ENCODE measurements at places on chromosomes 12 and 14.

DNA sequence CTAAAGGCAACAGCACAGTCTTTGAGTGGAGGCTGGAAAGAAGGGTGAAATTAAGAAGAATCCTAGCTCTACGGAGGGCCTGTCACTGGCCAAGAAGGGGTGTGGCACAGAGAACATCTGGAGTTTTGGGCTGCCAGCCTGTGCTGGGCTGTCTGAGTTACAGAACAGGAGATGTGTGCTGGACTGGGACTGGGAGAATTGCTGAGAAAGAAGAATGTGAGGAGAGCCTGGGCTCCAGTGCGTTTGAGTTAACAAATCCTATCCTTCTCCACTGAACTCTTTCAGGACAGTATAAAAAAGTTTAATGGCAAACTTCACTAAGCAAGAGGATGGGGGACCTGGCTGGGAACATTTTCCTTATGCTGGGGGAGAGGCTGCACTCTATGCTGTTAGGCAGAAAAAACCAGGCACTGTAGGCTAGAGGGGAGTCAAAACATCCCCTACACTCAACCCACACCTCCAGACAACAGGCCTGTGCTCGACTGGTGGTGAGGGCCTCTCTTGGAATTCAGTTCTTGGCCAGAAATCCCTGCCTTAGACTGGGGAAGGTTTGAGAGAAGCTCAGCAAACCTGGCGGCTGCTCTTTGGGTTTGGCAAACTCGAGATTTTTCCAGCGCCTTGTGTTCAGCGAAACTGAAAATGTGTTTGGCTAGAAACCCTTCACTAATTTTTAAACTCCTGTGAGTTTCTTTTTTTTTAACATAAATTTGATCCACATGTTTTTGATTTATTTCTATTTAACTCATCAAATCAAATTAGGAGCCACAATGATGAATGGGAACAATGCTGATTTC is 217.3 kb downstream of the MON2 start:
- no peak for DNase-seq

DNA sequence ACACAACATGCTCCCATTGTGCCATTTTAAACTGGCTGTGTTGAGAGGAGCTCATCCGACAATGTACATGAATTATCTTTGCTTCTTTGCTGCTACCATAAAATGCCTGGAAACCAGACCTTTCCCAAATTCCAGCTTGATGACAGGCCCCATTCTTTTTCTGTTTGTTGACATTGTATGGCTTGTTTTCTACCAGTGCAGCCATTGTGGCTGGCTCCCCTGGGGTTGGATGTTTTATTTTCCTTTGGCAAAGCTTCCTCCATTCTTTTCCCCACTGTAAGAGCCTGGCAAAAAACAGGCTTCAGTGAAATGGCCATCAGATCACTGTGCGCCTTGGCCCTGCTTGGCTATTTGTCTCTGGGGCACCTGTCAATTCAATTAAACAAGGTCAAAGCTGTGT is 532.5 kb downstream of the VRK1 start:
- no peak for DNase-seq

DNA sequence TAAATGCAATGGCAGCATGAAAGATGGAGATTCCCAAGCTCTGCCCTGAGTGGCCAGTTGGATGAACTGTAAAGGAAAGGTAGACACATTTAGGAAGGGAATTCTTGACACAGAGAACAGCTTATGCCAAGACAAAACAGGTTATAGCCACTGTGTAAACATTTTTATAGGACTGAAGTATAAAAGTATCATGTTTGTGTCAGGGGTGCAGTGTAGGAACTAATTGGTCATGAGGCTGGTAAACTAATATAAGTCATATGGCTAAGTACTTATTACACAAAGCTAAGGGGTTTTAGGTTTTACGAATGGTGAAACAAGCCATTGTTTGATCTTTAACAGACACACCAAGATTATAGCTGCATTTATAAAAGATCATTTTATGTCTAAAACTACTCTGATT is 207.7 kb upstream of the SLC16A7 start:
- no peak for DNase-seq

- no peak for DNase-seq
These were observed 7.5 kb upstream of the ASPG start for GRCh38 chr14:104078031-104078455.

DNA sequence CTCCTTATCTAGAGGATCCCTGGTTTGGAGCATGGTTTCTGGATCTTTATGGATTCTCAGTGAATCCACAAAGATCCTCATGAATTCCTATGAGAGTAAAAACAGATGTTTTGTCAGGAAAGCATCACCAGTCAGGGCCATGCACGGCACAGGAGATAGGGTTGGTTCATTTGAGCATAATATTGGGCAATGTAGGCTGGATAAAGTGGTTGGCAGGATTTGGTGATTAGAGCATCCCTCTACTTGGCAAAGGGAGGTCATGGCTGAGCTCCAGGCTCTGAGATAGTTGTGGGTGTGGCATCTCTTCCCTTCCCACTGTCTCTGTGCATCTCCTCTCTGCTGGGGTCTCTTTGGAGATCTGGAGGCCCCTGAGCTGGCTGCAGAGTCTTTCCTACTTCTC is 149.8 kb downstream of the DACT1 start:
- DNase-seq: no peak

DNA sequence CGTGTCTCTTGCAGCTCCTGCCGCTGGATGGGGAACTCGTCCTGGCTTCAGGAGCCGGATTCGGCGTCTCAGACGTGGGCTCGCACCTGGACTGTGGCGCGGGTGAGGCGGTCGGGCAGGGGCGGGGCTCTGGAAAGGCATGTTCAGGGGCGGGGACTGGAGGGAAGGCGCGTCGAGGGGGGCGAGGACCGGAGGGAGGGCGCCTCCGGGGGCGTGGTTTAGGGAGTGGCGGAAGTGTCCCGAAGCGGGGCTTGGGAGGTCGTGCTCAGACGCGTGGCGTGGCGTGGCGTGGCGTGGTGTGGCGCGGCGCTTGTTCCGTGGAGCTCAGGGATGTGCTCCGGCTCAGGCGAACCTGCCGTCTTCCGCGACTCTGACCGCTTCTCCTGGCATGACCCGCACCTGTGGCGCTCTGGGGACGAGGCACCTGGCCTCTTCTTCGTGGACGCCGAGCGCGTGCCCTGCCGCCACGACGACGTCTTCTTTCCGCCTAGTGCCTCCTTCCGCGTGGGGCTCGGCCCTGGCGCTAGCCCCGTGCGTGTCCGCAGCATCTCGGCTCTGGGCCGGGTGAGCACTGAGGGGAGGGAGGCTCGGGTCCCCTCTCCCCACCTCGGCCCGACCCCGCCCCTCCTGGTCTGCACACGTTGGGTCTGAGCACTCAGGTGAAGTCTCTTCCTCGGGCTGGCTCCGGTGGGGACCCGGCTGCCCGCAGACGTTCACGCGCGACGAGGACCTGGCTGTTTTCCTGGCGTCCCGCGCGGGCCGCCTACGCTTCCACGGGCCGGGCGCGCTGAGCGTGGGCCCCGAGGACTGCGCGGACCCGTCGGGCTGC is 6.2 kb downstream of the AMN start:
- DNase-seq: peak; percentile 33

DNA sequence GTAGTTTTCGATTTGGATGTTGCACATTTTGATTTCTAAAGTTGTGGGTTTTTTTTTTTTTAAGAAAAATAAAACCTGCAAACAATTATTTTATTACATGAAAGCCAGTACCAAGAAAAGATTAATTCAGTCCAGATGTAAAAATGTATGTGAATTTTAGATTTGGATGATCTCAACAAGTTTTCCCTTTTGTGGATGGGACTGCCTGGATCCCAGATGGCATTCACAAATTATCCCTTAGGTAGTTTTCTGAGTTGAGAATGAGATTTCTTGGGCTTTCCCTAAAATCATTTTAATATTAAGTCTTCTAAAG is 2.8 kb downstream of the FRMD6 start:
- no peak for DNase-seq

DNA sequence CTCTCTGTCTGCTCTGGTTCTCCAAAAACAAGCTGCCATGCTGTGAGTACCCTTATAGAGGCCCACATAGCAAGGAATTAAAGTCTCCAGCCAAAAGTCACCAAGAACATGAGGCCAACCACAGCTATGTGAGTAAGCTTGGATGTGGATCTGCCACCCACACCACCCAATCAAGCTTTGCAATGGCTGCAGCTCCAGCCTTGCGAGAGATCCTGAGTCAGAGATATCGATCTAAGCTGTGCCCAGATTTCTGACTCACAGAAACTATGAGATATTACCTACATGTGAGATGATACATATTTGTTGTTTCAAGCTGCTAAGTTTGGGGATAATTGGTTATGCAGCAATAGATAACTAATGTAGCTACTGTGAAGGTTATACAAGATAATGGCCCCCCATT is 15.5 kb upstream of the TMEM233 start:
- DNase-seq: no peak

- DNase-seq: no peak
These were observed 64.9 kb downstream of the SPRING1 start for GRCh38 chr12:116672842-116673516.

GRCh38 chr12:50016501-50017475 is 8.5 kb downstream of the RACGAP1 start:
- DNase-seq: no peak

- DNase-seq: peak; percentile 21
These were observed 12.2 kb downstream of the AGAP2 start for GRCh38 chr12:57726151-57726883.

- DNase-seq: no peak
These were observed 82.7 kb downstream of the FUT8 start for GRCh38 chr14:65495196-65495595.
